AG04449 (cell line): ENCODE measurements at places on chromosomes 13 and 19.

- DNase-seq, result no peak
Observed at GRCh38 chr19:10984166-10984735, 23.4 kb downstream of the SMARCA4 start.

GRCh38 chr19:53132141-53132991 lies at the start of gene ZNF415:
Gene ZNF415 (minus strand): TSS chr19:53132910. CDS start chr19:53122676, 10,234 bp downstream.
- no peak for DNase-seq

- DNase-seq, result no peak
Observed at GRCh38 chr19:8663920-8664670, 33.7 kb downstream of the NFILZ start.

DNA sequence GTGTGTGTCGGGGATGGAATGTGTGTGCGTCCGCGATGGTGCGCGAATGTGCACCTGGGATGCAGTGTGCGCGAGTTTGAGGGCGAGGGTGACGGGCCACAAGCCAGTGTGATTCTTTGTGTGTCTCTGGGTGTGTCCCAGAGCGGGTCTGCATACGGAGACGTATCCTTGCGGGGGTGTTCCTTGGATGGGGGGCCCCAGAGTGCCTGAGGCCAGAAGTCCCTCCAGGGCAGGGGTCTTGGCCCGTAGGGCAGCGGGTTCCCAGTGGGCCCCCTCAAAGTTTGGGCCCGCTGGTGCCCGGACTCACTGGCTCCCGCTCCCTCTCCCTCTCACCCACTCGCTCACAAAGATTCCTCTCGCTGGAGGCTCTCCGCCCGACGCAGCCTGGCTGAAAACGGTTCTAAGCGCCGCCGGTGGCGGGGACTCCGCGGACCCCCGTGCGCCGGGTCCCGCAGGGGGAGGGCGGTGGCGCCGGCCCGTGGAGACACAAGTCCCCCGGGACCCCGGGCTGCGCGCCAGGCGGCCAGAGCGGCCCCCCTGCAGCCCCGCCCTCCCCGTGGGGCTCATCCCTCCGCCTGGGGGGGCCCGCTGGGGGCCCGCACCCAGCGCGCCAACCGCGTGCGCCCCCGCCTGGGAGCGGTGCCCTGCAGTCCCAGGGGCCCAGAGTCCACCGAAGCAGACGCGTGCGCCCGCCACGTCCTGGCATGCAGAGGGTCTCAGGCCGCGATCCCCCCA lies 886 bp downstream of the CRLF1 start:
- DNase-seq, result no peak

GRCh38 chr19:943551-944170 lies 17.8 kb downstream of the ARID3A start:
- no peak for DNase-seq

- no peak for DNase-seq
Observed at GRCh38 chr13:35648201-35648600, 171.7 kb upstream of the MAB21L1 start.

- DNase-seq, result no peak
Observed at GRCh38 chr13:111546921-111547675, 226.7 kb downstream of the TEX29 start.

- no peak for DNase-seq
Observed at GRCh38 chr13:51923983-51924539, 62.3 kb downstream of the CCDC70 start.

DNA sequence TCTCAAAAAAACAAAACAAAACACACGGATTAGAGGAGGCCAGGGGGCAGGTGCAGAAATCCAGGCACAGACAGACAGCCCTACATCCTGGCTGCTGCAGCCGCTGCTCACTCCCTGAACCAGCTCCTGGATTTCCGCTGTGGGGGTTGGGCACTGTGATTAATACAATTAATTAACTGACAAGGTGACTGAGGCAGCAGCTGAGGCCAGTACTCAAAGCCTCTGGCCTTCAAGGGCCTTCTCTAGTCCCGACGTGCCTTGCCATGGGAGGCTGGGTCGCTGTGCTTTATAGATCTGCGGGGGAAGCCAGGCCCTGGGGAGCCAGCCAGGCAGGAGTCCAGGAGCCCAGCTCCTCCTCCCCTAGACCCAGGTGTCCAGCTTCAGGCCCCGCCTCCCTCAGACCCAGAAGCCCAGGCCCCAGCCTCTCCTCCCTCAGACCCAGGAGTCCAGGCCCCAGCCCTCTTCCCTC lies 4.6 kb downstream of the NECTIN2 start:
- DNase-seq, result no peak
